T-helper 22 cell (primary cell): ENCODE measurements at places on chromosomes 16 and 17.

GRCh38 chr17:49290690-49291359 lies 60.2 kb upstream of the PHOSPHO1 start:
- no peak for DNase-seq

DNA sequence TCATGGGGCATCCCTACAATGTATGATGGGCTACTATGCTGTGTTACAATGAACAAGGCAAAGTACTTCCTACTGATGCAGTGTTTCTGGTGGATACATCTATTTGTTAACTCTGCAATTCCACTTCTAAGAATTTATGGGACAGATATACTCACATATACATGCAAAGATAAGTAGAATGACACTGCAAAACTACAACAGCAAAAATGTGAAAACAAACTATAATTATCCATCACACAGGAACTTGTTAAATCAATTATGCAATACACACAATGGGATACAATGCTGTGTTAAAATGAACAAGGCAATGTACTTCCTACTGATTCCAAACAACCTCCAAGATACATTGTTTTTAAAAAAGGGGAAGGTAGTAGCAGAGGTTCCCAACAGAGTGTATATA lies 3.2 kb downstream of the DDX52 start:
- DNase-seq = no peak

- no peak for DNase-seq
Measured at GRCh38 chr16:12708266-12708665, 95.4 kb downstream of the CPPED1 start.

DNA sequence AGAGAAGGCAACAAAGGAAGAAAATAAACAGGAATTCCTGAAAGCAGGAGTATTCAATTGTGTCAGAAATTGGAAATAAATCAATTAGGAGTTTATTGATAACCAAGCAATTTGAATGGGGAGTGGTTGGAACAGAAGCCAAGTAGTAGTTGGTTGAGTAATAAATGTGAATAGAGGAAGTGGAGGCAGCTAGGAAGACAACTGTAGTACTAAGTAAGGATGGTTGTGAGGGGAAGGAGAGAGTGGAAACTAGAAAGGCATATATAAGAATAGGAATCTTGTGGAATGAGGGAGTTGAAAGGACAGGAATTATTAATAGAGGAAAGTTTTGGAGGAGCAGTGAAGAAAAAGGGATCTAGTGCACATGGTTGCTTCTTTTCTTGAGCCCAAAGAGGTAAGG lies 34.4 kb downstream of the NFAT5 start:
- no peak for DNase-seq

- no peak for DNase-seq
Measured at GRCh38 chr16:16881814-16882213, 502.9 kb downstream of the NPIPA7 start.

- no peak for DNase-seq
Measured at GRCh38 chr16:14111713-14112538, 40.8 kb downstream of the MRTFB start.

DNA sequence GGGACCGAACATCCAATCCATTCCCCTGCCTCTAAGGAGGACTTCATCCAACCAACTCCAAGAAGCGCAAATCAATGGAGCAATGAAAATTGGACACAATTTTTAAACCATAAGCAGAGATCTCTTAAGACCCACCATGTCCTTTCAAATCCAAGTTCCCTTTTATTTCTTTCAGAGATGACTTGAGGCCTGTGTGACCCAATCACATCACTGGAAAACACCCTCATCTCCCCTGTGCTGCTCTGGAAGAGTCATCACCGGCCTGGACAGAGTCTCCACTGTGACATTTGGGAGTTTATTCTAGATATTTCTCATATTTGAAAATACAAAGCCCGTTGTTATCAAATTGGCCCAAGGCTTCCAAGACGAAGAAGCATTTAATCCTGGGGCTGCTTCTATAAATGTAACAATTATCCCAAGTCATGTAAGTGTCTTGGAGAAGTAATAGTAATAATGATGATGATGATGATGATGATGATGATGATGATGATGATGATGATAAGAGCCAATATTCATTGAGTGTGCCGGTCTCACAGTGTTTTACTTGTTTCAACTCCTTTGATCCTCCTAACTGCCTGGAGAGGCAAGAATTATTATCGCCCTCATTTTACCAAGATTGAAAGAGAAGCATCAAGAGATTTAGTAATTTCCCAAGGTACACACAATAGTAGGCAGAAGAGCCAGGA lies 72.1 kb downstream of the COPRS start:
- no peak for DNase-seq

DNA sequence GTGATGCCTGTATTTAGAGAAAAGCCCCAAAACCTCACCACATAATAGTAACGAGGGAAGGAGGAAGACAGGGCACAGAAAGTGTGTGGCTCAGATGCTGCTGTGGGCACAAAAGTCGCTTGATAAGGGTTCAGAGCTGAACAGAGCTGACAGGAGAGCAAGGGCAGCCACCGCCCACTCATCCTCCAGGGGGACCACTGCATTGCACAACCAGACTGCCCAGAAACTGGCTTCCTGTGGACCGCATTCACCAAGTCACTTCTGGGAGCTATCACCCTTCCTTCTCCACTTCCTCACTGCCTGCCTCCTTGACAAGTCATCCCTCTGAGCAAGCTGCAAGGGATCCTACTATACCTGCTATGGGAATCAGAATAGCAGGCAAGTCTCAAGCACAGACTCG lies 512.4 kb upstream of the CDH11 start:
- no peak for DNase-seq

DNA sequence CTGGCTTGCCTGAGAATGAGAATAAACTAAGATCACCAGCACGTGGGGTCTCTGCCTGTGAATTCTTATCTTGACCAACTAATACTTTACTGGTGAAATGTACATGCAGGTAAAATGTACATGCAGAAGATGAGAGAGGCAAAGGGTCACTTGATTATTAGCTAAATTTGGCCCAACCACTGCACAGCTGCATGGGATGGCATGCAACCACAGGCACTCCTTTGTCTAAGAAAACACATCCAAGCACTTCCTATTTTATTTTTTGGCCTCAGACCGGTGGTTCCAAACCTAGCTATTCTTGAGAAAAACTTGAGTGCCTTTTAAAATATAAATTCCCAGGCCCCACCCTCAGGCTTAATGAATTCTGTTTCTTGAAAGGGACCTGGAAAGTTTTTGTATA lies 77.9 kb downstream of the SYCE1L start:
- DNase-seq = no peak

- DNase-seq = no peak
Measured at GRCh38 chr16:35752773-35753558, 2293.6 kb downstream of the TP53TG3F start.

- no peak for DNase-seq
Measured at GRCh38 chr16:78303946-78304345, 204.5 kb downstream of the WWOX start.

DNA sequence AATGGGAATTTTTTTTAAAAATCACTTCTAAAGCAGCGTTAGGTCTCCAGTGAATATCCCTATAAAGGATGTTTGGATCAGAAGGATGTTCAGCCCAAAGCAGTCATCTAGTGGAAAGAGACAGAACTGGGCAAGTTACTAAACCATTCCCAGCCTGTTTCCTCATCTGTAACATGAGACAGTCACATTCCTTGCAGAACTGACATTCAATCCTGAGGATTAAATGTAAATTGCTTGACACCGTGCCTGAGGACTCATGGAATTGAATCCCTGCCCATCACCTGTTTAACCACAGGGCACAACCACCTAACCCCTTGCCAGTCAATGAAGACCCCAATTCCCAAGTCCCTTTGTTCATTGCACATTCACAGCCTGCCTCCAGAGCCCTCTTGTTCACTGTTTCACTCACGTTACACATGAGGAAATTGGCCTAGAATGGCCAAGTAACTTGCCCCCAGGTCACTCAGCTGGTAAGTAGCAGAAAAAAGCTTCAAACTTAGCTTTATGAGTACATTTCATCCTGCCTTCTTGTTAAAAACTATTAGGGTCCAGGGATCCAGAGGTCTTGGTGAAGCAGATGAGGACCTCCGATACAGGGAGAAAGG lies 1.4 kb downstream of the CMTM2 start:
- DNase-seq = no peak

GRCh38 chr16:77925531-77925930 lies 96.8 kb upstream of the CLEC3A start:
- DNase-seq = no peak

GRCh38 chr16:79182616-79183015 lies 417.9 kb downstream of the MAF start:
- no peak for DNase-seq

DNA sequence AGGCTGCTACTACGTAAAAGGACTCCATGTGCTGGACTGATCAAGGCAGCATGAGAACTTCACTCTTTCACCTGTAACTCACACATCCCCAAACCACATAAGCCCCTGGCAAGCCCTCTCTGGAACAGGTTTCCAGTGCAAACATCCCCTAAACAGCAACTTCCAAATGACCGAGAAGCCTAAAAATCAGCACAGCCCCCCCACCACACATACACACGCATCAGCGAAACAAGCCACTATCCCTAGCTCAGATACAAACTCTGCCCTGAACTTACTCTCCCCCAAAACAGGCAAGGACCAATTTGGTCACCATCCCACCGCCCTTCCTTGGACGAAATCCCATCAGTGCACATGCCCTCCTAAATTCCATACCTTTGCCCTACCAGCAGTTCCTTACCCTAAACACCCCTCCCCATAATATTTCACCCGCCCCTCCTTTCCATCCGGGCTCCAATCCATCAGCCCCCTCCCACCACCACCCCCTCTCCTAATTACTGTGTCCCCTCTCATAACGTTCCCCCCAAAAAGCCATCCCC lies 735 bp downstream of the LSM12 start:
- no peak for DNase-seq

GRCh38 chr16:27103954-27104353 lies 37.2 kb downstream of the C16orf82 start:
- DNase-seq = no peak

- peak; percentile 39 for DNase-seq
Measured at GRCh38 chr16:27463741-27464591, 62.0 kb downstream of the IL21R start.

GRCh38 chr17:61235827-61236197 lies 163.8 kb upstream of the TBX2 start:
- no peak for DNase-seq

DNA sequence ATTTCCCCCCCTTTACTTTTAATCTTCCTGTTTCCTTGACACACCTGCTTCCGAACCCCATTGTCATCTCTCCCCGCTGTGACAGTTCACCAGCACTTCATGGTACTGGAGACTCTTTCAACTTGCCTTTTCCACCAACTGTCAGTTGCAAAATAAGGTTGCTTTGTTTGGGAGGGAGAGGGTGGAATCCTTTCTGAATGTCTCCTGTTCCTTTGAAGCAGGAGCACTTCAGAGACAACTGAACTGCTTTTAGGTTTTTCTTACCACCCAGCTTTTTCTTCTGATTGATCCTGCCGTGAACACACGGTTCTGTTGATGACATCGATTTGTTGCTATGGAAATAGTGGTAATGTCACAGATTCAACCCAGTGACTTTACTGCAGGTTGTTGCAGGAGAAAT lies 42.0 kb downstream of the RPA1 start:
- DNase-seq = peak; percentile 20

DNA sequence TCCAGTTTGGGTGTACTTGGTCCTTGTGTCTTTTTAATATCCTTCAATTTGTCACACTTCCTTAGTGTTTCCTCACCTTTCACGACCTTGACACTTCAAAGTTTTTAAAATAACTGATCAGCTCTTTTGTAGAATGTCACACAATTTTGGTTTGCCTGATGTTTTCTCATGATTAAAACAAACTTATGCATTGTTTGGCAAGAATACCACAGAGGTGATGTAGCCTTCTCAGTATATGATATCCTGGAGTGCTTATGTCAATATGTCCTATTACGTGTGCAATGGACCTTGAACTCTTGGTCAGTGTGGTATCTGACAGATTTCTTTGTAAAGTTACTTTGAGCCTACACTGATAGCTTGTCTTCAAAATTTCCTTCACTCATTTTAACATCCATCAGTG lies 297.4 kb downstream of the CNTNAP4 start:
- DNase-seq = no peak

DNA sequence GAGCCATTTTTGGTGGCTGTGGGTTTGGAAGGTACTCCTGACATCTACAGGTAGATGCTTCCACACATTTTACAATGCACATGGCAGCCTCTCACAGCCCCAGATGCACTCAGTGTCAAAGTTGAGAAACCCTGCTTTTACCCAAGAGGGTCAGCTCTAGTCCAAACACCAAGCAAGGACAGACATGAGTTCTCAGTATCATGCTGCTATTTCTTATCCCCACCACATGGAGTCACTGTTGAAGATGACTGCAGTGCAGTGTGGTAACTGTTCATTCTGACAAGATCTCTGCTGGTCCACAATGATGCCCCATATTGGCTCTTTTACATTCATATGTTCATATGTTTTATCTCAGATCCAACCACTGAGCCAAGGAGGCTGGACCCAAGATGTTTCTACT lies 50.5 kb upstream of the SALL1 start:
- no peak for DNase-seq

DNA sequence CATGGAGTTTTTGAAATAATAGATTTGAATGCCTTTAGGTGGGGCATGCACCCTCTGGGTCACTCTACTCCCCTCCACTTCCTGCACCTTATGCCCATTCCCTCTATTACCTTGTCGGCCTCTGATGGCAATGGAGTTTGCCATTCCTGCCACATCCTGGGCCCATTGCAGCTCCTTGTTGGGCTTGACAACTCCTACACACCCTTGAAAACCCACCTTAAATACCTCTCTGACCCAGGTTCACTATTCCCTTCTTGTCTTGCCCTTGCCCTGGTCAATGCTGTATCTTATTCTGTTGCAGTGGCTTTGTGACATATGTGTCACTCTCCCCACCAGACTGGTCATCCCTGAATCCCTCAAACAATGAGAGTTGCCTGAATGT lies 2.4 kb downstream of the CCR7 start:
- no peak for DNase-seq

DNA sequence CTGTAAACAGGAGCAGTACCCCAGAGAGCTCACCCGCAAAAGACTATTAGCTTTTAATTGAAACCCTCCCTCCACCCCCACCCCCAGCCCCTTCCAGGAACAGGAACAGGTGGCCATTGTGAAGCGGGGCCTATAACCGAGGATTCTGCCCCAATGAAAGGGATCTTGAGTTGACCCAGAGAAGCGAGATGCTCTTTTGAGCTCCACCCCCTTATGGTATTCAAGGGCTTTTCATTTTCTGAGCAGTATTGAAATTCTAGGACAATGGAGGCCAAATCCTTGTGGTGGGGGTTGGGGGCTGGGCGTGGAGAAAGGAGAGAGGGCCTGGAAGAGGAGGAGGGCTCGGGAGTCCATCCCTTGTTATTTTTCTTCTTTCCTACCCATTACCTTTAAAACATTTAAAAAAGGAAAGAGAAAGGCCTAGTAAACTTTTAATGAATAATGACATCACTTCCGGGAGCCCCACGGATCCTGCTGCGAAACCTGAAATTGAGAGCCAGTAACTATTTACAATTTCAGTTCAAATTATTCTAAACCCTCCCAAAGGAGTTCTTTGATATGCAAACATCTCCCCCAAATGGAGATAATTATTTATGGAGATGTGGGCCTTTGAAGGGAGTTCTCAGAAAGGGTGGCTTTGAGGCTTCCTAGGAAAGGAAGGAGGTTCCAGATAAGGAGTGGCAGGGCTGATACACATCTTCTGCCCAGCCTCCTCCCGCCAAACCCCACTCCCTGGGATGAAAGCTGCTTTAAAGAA lies 30.5 kb downstream of the HS3ST3B1 start:
- DNase-seq = no peak

GRCh38 chr16:72111657-72112451 lies 18.2 kb downstream of the DHX38 start:
- no peak for DNase-seq
